ENCODE measurements at places on chromosomes 4 and X.

DNA sequence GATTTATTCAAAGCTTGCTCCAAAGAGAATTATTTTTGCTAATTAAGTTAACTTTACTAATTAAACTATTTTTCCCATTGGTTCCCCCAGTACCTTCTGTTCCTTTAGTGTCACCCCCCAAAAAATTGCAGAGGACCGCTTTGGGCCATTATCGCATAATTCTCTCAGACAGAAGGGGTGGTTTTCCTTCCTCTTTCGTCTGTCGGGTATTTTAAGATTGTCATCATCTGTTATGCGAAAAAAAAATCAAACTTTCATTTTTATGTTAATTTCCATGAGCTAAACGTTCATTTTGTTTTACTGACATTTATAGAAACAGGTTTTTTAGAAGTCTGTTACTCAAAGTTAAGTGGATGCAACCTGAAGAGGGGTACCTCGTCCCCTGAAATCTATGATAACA, 76.2 kb upstream of the DDX3X start:
- no peak for DNase-seq

DNA sequence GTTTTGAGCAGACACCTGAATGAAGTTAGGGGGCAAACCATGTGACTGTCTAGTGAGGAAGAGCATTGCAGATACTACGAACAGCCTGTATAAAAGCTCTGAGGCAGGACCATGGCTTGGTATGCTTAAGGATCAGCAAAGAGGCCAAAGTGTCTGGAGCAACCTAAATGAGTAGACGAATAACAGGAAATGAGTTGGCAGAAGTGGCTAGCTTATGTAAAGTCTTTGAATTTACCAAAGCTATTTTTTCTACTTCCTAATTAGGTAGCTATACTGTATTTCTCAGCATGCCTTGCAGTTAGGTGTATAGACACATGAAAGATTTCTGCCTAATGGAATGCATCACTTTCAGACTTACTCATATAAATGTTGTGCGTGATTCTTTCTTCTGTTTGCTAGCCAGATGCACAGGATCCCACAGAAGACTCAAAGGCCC, 9.3 kb upstream of the GPRIN3 start:
- DNase-seq = no peak

- no peak for DNase-seq
These were observed 226.3 kb upstream of the VCX3A start for GRCh38 chrX:6761251-6761650.

DNA sequence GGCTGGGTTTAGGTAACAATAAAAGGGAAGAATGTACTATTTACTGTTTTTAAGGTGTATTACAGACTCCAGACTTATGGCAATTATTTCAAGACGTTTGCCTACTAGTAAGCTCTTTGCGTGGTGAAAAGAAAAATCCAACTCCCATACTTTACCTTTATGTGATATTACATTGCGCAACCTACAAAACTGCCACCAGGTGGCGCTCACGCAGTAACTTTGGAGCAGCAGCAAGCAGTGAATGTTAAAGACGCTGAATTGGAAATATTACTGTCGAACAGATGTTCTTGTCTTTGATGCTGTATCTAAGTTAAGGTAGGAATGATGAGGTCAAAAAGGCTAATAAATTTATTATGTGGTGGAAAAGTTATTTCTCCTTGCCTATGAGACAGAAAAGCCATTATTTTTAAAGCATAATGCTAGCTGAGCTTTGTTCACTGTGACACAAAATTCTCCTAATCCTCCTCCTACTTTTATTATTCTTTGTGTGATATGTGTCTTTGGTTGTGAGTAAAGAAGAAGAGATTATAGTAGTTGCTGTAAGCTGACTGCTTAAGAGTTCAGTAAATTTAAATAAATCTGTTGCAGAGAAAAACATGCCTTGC, 1099.8 kb upstream of the TENM3 start:
- DNase-seq = peak; percentile 48

- DNase-seq = no peak
These were observed 9.9 kb upstream of the CT47C1 start for GRCh38 chrX:119062750-119063374.

- DNase-seq = no peak
These were observed 213.4 kb downstream of the SPCS3 start for GRCh38 chr4:176533159-176533558.

DNA sequence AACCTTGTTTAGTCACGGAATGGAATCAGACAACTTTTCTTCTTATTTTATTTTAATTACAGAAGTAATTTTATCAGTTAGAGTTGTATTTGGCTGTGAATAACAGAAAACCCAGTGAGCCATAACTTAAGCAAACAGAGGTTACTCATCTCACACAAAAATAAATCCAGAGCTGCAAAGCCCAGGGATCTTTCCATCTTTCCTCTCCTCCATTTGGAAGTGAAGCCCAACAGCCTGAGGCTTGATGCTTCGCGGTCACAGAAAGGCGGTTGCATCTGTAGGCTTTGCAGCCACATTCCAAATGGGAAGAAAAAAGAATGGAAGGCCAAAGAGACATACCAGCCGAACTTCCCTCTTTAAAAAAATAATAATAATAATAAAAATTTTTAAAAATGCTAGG, 22.6 kb downstream of the CHRNA9 start:
- no peak for DNase-seq

DNA sequence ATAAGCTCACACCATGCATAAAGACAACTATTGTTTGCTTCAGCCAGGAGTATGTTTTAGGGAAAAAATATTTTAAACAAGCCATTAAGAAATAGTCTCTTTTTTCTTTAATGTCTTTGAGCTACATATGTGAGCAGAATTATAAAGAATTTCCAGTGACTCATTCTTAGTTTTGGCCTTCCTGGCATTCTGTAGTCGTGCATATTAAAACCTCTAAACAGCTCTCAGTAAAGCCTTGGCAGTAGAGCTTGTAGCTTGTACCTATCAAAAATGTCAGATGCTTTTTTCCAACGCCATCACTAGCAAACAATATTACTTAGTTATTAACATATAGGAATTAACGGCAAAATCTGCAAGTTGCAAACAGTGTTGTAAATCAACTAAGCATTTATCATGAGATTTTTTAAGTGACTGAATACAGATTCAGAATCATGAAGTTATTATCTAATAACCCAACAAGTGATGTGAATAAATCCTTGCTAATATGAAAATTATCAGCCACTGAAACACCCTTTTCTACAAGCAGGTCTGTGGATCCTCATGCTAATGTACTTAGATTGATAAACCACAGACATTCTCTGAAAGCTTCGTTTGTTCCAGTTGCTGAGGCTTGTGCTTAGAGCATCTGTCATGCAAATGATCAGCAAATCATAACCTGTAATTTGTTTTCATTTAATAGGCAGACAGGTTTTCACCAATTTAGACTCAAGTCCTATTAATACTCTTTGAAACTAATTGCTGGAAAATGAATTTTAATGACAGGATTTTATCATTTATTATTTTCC, 412.0 kb upstream of the ATOH1 start:
- no peak for DNase-seq

DNA sequence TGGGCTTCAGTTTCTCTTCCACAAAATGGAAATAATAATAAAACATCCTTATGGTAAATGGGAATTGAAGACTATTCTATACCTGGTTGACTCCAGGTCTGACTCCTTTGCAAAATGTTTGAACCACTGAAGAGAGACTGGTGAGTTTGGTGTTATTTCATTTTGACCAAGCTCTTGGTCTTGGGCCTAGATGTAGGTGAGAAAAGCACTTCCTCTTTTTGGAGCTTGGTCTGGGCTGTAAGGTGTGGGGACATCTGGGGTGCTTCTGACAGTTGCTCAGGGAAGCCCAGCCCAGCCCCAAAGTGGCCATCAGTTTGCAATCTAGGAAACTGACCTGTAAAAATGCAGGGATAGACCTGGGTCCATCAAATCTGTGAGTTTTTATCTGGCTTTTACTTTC, 26.8 kb upstream of the SOD3 start:
- DNase-seq = no peak

DNA sequence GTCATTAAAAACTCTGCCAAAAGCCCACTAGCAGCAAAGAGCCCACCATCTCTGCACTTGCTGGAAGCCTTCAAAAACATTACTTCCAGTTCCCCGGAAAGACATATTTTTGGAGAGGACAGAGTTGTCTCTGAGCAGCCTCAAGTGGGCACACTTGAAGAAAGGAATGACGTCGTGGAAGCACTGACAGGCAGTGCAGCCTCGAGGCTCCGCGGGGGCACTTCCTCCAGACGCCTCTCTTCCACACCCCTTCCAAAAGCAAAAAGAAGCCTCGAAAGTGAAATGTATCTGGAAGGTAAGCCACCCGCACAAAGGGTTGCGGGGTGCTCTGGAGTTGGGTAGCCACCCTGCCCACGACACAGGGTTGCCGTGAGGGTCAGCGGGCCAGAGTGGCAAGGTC, 25.9 kb downstream of the OFD1 start:
- no peak for DNase-seq

- DNase-seq = no peak
These were observed 457.4 kb downstream of the CENPC start for GRCh38 chr4:67087897-67088296.

DNA sequence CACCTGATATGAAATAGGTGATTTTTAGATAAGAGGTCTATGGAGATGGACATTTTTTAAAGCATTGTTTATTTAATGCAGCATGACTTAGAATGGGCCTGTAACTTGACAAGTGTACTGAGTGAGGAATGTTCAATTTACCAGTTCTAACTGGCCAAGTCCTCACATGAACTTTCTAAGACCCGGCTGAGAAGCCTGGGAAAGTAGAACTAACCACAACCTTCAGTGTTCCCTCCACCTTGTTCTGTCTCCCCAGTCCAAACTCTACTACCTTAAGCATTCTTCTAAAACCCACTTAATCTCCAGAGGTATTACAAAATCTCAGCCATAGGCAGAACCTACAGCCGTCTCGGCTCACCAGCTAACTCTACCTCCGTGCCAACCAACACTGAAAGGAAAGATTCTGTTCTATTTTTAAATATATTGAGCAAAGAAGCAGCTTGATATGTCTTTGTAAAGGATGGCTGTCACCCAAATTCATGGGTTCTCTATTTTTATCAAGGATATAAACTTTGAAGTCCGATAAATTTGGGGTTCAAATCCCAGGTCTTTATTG, 6.8 kb downstream of the PPARGC1A start:
- DNase-seq = no peak

GRCh38 chr4:147984065-147984777, 252.3 kb downstream of the ARHGAP10 start:
- no peak for DNase-seq

GRCh38 chr4:140926672-140927071, 170.5 kb upstream of the TBC1D9 start:
- no peak for DNase-seq

GRCh38 chr4:146267826-146268225, 53.5 kb downstream of the REELD1 start:
- DNase-seq = no peak

- no peak for DNase-seq
These were observed 2.8 kb downstream of the AMELX start for GRCh38 chrX:11296051-11296450.

GRCh38 chrX:66036231-66036630, 3.6 kb downstream of the VSIG4 start:
- DNase-seq = no peak

DNA sequence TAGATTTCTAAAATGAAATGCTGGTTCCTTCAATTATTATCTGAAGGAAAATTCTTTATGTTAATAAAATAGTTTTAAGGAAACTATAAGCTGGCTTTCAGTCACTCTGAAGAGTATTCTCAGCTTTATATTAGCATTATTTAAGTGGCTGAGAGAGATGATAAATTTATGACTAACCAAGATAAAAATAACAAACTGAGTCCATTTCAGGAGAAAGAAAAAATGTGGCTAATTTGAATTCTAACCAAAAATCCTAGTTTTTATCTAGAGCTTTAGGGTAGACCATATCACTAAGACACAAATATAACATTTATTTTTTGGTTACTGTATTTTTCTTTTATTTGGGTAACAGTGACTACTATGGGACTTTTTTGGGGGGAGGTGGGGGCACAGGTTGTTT, 59.4 kb upstream of the NAP1L5 start:
- no peak for DNase-seq

DNA sequence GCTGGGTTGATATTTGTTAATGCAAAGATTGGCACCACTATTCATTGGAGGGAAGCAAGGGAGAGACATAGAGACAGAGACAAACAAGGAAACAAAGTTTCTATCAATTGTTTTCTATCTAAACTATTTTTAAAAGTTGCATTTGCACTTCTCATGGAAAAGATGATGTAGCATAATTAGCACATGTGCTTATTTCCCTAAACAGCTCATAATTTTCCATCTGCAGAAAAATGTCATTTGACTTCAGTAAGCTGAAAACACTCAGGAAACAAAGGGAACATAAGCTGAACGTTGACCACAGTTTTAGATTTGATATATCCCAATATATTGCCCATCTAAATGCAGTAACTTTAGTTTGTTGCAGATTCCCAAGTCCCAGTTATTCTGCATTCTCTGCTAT, 18.5 kb upstream of the SPP1 start:
- DNase-seq = no peak

DNA sequence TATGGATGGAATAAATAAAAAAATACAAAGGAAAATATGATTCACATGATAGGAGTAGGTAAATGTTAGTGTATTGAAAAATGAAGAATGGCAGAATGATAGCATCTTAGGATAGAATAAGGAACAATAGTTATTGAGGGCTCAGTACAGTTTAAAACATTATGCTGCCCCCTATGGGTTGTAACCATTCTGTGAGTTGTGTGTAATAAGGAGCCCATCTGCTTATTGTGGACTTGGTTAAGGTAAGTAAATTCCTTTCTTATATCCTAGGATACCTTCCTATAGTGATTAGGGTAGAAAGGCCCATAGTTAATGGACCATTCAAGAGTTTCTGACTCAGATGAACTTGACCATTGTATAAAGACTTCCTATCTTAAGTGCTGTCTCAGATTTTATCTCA, 195.8 kb downstream of the PDHA2 start:
- no peak for DNase-seq

DNA sequence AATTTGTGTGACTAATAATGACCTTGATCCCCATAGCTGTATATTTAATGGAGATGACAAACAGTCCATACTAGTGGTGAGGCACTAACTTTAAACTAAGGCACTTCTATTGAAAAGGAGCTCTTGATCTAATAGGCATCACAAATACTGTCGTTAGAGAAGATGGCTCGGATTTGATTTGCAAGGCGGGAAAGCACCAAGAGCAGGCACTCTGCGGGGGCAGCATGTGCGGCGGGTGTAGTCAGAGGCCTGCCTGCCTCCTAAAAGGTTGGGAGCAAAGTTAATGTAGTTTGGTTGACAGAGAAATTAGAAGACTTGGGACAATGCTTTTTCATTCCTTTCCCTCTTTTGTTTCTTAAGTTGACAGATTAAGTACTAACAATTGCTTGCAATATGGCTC, 278.8 kb downstream of the CFAP299 start:
- no peak for DNase-seq

DNA sequence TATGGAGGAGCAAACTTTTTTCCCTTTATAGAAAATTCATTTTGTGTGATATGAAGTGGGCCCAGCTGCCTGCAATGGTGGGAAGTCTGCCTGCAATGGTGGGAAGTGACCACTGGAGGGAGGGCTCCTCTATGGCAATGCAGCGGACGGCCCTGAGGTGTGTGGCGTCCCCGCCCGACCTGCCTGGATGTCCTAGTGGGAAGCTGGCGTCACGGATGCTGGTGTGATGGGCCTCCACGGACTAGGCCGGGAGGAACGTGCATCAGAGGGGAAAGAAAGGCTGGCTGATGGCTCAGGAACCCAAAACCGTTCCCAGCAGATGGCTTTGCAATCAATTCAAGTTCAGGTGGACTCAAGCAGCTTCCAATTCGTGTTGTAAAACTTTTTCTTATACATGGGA, 177.9 kb downstream of the AFAP1 start:
- no peak for DNase-seq

GRCh38 chr4:100982345-100982744, 365.0 kb downstream of the PPP3CA start:
- DNase-seq = no peak

GRCh38 chr4:7638984-7639789, 204.5 kb upstream of the PSAPL1 start:
- no peak for DNase-seq

Data from AG09309 (cell line).